ENCODE measurements at places on chromosomes 5 and 9. TPM values are rescaled to one million over a fixed set of nuclear protein-coding genes. Genes with fewer than 3 reads are reported as not detected.

The FABP6 gene
- not detected for total RNA-seq

The NKD2 gene
- total RNA-seq: 0.32 TPM

The FCN2 gene
- total RNA-seq: not detected

The LCN9 gene
- total RNA-seq: not detected

The ITGA1 gene
- 5.3 TPM for total RNA-seq

The HTR1A gene
- not detected for total RNA-seq

The TBC1D2 gene
- total RNA-seq: 62.7 TPM

The NUTM2F gene
- total RNA-seq: not detected

The LTC4S gene
- 2.2 TPM for total RNA-seq

The APBA1 gene
- 0.07 TPM for total RNA-seq

The ELOVL7 gene
- 10.3 TPM for total RNA-seq

The HTR4 gene
- not detected for total RNA-seq

The INSL4 gene
- total RNA-seq: not detected

The DMRTA1 gene
- total RNA-seq: 0.77 TPM

The AK8 gene
- 0.42 TPM for total RNA-seq

The GPR150 gene
- not detected for total RNA-seq

The PTGDS gene
- total RNA-seq: 1.8 TPM

The ACOT12 gene
- not detected for total RNA-seq

The CAMK2A gene
- total RNA-seq: not detected

The WDR41 gene
- total RNA-seq: 107 TPM

The PGGT1B gene
- total RNA-seq: 43.9 TPM

The TLE4 gene
- total RNA-seq: 12.3 TPM

The LCN12 gene
- total RNA-seq: 0.86 TPM

The FAM151B gene
- 1.8 TPM for total RNA-seq

The MARVELD2 gene
- 21.8 TPM for total RNA-seq

The TXNDC8 gene
- not detected for total RNA-seq

The CCNH gene
- 51.5 TPM for total RNA-seq

The DBH gene
- total RNA-seq: not detected

The PCDHB14 gene
- 6.2 TPM for total RNA-seq

The CDH6 gene
- total RNA-seq: not detected

The DMRT2 gene
- not detected for total RNA-seq

The SPINK6 gene
- 1.9 TPM for total RNA-seq

Measured in MCF 10A (cell line).